ENCODE measurements at places on chromosomes 5 and 9. TPM values are rescaled to one million over a fixed set of nuclear protein-coding genes. Genes with fewer than 3 reads are reported as not detected.
A peak's percentile ranks its signal among the peaks of the same experiment; 100 is the strongest.

The ALDH1A1 gene
- 2.9 TPM for total RNA-seq

The UHRF2 gene
- total RNA-seq: 58.9 TPM

- no peak overlapping the region for H3K4me3 ChIP-seq
- no peaks in the 10 kb centered on the region for H3K4me1 ChIP-seq
- no peak for DNase-seq
- no peaks in the 10 kb centered on the region for H3K36me3 ChIP-seq
These were observed 18.3 kb downstream of the ABO start for GRCh38 chr9:133256686-133257091.

DNA sequence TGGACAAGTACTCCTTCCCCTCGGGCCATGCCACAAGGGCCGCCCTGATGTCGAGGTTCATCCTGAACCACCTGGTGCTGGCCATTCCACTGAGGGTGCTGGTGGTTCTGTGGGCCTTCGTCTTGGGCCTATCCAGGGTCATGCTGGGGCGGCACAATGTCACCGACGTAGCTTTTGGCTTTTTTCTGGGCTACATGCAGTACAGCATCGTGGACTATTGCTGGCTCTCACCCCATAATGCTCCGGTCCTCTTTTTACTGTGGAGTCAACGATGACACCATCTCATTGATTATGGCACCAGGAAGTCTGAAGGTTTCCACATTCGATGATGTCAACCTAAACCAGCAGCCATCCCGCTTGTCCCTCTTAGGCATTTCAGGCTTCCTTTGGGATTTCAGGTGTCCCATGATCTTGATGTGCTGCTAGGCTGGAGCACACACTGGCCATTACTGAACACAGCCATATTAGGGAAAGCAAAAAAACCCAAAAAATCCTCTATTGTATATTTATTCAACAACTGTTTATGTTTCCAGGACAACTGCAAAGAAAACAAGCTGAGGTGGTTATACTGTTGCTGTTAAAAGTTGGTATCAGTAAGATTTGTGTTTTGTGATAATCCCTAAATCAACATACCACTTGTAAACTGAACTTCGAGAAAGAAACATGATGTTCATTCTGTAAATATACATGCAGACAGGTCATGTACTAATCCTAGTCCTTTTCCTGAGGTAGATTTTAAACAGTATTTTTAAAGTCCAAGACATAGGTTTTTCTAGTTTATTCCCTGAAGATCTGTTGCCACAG lies 1.1 kb downstream of the PLPP6 start:
- no peak overlapping the region for H3K27ac ChIP-seq
- DNase-seq: no peak
- H3K27me3 ChIP-seq: no peaks in the 10 kb centered on the region
- H3K36me3 ChIP-seq: no peaks in the 10 kb centered on the region
- peak overlapping the region; percentile 82 for H3K4me3 ChIP-seq

DNA sequence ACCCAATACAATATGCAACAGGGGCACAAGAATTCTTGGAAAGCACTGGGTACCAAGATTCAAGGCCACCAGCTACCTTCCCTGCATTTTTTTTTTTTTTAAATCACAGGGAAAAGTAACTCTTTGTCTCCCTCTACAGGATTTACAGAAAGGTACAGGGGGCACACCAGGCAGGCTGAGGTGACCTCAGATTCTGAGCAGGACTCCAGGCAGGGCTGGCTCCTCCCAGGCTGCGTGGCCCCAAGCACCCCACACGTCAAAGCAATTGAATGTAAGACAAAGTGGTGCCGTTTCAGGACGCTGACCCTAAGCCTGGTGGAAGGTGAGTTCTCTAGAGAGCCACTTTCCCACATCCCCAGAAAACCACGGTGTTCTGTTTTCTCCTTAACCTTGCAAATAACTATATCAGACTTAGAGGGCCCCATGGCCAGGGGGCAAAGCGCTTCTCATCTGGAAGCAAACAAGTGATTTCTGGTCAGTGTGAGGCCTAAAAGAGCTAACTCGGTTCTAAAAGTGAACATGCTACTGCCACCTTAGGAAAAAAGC lies 222.6 kb downstream of the ROR2 start:
- no peak overlapping the region for H3K27ac ChIP-seq
- peaks cover 12% of the 10 kb centered on the region for H3K4me1 ChIP-seq
- peak; percentile 85 for DNase-seq
- H3K27me3 ChIP-seq: no peaks in the 10 kb centered on the region
- no peak overlapping the region for H3K4me3 ChIP-seq

- peaks cover 38% of the 10 kb centered on the region for H3K36me3 ChIP-seq
- H3K27ac ChIP-seq: no peak overlapping the region
- no peak overlapping the region for H3K4me3 ChIP-seq
- no peak for DNase-seq
These were observed 35.3 kb downstream of the ERBIN start for GRCh38 chr5:65961633-65962032.

DNA sequence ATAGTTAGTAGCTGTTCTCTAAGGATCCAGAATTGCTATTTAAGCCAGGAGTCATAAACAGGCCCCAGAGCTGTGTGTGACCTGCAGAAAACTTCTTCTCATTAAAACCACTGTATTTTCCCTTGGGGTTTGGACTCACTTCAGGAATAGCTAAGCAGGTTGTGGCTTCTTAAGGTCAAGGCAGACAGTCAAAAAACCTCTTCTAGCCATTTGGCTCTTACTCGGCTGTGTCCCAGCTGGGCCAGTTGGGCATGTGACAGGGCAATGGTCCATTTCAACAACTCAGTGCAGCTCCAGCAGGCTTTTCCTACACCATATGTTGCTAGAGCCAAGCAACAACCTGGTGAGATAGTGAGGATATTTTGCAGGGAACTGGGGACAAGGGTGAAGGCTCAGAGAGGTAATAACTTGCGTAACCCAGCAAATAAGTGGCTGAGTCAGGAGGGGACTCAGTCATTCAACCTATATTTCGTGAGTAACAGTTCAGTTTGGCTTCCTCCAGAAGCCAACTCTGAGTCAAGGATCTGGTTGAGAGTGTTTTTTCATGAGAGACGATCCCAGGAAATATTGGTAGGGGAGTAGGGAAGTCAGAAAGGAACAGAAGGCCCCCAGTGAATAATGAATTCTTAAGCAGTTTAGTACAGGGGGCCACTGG lies 115.4 kb upstream of the PPP2R2B start:
- H3K36me3 ChIP-seq: no peaks in the 10 kb centered on the region
- H3K27ac ChIP-seq: no peak overlapping the region
- H3K27me3 ChIP-seq: no peaks in the 10 kb centered on the region
- H3K4me1 ChIP-seq: no peaks in the 10 kb centered on the region
- no peak for DNase-seq

The GABRA6 gene
- not detected for total RNA-seq

The TMC1 gene
- not detected for total RNA-seq

The NR6A1 gene
- total RNA-seq: 206 TPM

DNA sequence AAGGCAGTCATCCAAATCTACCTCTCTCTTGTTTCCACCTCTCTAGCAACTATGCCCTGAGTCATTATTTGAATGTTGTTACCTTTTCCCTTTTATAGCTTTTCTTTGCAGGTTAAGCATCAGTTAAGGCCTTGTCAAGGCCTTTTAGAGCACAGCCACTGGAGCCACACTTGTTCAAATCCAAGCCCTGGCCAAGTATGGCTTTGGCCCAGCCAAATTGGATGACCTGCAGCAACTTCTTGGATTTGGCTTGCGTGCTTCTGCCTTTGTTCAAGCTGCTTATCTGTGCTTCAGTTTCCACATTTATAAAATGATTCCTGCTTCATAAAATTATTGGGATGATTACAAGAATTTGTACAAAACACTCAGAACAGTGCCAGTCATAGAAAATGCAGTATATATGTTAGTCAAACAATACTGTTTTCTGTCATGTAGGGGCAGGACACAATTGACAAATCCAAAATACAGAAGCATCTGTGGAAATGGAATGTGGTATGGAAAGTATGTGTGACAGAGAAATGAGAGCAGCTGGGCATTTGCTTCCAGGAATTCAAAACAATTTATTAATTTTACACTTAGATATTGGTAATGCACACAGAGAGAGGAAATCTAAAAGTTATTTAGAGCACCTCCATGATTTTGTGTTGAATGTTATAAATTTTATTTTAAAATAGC lies 17.9 kb upstream of the RLN1 start:
- no peak overlapping the region for H3K4me3 ChIP-seq
- no peaks in the 10 kb centered on the region for H3K27me3 ChIP-seq
- no peaks in the 10 kb centered on the region for H3K36me3 ChIP-seq

The TOR1B gene
- total RNA-seq: 15.2 TPM

DNA sequence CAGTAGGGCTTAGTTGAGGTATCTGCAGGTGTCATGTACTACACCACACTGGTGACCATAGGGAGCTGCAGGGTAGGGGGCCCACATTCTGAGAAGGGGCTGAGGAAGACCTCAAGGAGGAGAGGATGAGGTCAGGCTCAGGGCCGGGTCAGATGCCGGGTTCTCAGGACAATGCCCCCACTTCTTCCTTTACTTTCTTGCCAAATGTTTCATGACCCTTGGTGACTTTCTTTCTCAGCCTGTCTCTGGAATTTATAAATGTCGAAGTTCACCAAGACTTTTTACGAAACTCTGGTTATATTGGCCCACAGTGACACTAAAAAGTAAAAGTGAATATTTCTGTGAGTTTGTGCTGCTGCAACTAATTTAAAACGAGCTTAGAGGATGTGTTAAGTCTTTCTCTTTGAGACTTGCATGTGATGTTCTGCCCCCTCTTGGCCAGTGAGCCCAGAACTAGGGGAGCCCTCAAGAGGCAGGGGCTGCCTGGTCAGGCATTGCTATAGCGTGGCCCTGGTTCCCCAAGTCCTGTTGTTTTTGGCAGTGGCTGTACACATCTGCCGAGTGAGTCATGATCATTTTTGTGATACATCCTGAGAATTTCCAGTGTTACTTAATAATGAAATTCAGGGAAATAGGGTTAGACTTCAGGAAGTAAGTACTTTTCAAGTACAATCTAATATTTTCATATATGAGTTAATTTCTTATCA lies 11.2 kb downstream of the ACO1 start:
- DNase-seq: no peak
- no peaks in the 10 kb centered on the region for H3K27me3 ChIP-seq

The MYMK gene
- total RNA-seq: not detected

DNA sequence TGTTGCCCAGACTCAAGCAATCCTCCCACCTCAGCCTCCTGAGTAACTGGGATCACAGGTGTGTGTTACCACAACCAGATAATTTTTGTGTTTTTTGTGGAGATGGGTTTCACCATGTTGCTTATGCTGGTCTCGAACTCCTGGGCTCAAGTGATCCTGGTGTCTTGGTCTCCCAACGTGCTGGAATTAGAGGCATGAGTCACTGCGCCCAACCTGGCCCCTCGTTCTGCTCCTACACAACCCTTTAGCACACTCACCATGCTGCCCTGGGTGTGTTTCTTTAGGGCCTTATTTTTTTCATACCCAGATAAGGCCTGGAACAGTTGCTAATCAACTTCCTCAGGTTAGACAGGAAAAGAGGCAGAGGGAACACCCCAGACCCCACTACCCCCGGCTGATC lies 2.6 kb downstream of the PDZD2 start:
- no peak overlapping the region for H3K27ac ChIP-seq
- no peak for DNase-seq
- H3K4me3 ChIP-seq: no peak overlapping the region
- no peaks in the 10 kb centered on the region for H3K36me3 ChIP-seq
- peaks cover 25% of the 10 kb centered on the region for H3K27me3 ChIP-seq

DNA sequence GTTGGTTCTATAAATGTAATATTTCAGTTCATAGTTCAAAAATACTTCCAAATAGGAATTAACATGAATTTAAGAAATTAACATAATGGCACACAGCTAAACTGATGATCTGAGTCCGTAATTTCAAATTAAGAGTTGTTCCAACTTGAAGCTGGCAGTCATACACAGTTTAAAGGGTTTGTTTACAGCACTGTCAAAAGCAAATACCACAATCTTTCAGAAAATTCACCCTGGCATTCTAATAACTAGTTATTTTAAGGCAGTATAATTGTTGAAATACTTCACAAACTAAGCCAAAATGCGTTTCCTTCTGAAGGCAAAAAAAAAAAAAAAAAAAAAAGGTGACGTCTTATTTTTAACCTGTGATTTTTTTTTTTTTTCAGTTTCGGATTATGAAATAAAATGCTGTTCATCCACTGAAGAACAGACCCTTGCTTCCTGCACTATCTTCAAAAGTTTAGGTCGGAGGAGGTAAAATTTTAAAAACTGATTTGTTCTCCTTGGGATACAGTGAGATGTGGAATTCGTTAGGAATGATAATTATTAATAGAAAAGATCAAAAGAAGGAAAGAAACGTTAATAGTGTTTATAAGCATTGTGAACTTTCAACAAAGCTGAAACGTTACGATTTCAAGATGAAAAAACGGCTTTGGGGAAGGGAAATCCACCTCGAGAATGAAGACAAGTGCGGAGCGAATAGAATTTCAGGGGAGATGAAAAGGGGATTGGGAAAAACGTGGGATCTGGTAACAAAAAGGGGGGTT lies 850 bp downstream of the IL6ST start:
- peaks cover 10% of the 10 kb centered on the region for H3K36me3 ChIP-seq
- peak overlapping the region; percentile 100 for H3K4me3 ChIP-seq
- no peaks in the 10 kb centered on the region for H3K4me1 ChIP-seq
- H3K27me3 ChIP-seq: no peaks in the 10 kb centered on the region
- DNase-seq: no peak

- no peaks in the 10 kb centered on the region for H3K36me3 ChIP-seq
- DNase-seq: peak; percentile 63
- no peak overlapping the region for H3K27ac ChIP-seq
- no peaks in the 10 kb centered on the region for H3K27me3 ChIP-seq
These were observed 38.9 kb downstream of the CDH6 start for GRCh38 chr5:31232273-31232888.

- no peak for DNase-seq
- H3K4me1 ChIP-seq: no peaks in the 10 kb centered on the region
- H3K4me3 ChIP-seq: no peak overlapping the region
- H3K27ac ChIP-seq: no peak overlapping the region
- peaks cover 59% of the 10 kb centered on the region for H3K36me3 ChIP-seq
These were observed 34.4 kb downstream of the RAD50 start for GRCh38 chr5:132591145-132591544.

DNA sequence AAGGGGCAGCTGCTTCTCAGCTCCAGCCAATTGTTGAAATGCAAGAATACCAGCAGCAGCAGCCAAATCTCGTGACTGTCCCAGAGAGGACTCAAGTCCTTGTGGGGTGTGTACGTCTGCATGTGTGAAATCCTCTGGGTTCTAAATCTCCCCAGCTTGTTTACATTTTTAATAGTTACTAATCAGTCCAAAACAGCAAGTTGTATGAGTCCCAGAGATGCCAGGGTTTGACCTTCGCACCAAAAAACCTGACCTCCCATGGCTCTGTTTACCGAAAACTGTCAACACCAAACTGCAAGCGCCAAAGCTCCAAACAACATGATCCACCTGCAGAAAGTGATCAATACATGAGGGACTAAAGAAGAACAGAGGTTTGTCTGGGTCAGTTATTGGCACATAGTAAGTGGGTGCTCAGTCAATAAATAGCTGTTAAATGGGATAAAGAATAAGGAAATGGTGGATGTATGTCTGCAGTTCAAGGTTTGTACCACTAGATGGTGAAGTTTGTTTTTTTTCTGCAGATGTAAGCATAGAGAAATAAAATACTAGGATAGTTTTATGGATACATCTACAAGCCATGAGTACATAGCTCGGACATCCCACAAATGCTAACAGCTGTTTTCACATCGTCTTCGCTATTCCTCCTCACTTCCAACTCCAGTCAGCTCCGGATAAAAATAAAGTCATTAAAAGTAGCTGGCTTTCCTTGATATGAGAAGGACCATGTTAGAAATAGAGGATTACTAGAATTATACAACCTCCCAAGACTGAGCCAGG lies 85.3 kb upstream of the ADRB2 start:
- H3K27ac ChIP-seq: no peak overlapping the region
- no peak for DNase-seq
- H3K27me3 ChIP-seq: no peaks in the 10 kb centered on the region
- H3K4me1 ChIP-seq: peaks cover 8% of the 10 kb centered on the region
